ENCODE measurements at places on chromosomes 7 and 10.

DNA sequence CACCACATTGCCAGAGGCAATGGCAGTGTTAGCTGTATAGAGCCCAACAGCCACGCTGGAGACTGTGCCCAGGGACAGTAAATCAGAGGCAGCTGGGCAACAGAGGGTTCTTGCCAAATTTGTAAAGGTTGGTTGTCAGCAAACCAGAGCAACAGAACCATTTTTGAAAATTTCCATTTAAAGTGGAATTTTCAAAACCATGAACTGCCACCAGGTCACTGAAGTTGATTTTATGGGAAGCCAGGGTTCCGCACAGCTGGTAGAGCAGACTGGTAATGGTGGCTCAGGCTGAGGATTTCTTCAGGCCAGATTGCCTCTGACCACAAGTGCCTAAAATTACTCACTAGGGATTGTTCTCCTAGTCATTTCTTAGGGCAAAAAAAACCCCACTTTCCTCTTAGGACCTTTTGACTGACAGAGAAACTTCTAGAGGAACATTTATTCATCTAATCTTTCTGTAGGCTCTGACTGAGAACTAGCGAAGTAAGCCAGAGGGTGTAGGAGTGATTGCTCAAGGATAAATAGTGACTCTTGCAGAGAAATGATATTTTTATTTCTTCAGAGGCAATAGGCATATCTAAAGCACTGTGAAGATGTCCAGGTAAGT is 342.4 kb downstream of the BBS9 start:
- DNase-seq: no peak

DNA sequence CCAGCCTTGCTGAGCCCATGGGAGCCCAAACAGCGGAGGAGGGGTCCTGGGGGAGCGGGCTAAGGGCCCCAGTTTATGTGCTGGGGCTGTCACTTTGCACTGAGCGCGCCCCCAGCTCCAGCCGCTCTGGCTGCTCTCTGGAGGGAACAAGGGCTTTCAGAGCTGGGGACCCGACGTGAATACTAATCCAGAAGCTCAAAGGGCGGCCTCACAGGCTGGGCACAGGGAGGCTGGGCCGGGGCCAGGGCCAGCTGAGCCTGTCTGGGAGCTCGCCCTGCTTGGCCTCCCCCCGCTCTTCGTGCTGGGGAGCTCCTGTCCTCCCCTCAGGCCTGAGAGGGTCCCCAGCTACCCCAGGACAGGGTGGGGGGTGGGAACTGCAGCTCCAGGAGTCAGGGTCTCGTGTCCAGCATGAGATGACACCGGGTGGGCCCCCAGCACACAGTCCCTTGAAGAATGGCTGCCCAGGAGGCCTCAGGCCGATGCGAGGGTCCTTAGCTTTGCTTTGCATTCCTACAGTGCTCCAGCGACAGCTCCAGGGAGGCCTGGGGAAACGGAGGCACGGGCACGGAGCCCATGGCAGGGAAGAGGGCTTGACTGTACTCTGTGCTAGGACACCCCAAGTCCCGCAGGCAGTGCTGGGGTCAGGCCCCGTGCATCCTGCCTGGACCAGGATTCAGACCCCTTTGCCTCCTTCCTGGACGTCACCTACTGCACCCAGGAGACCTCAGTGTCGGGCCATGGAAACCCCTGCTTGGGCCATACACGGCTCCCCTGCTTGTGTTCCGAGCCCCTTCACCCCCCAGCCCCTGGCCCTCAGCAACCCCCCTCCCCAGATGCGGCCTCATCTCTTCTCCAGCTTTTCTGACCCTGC is 5.8 kb upstream of the AMZ1 start:
- DNase-seq: no peak

GRCh38 chr10:1539216-1539615 is 198.1 kb downstream of the ADARB2 start:
- no peak for DNase-seq

DNA sequence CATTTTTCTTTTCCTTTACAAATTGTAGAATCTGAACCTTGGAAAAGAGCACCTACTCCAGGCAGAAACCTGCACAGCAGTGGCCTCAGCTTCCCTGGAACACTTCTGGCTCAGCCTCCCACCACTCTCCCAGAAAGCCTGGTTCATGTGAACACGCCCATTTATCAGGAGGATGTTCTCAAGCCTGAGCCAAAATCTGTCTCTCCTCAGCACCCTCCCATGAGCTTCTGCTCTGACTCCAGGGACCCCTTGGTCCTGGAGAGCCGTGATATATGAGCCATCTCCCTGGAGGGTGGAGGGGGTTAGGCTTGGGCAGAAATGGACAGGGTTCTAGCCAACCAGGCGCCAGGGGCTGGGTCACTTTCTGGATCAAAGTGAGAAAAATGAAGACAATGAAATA is 10.1 kb downstream of the GDF2 start:
- DNase-seq: no peak

DNA sequence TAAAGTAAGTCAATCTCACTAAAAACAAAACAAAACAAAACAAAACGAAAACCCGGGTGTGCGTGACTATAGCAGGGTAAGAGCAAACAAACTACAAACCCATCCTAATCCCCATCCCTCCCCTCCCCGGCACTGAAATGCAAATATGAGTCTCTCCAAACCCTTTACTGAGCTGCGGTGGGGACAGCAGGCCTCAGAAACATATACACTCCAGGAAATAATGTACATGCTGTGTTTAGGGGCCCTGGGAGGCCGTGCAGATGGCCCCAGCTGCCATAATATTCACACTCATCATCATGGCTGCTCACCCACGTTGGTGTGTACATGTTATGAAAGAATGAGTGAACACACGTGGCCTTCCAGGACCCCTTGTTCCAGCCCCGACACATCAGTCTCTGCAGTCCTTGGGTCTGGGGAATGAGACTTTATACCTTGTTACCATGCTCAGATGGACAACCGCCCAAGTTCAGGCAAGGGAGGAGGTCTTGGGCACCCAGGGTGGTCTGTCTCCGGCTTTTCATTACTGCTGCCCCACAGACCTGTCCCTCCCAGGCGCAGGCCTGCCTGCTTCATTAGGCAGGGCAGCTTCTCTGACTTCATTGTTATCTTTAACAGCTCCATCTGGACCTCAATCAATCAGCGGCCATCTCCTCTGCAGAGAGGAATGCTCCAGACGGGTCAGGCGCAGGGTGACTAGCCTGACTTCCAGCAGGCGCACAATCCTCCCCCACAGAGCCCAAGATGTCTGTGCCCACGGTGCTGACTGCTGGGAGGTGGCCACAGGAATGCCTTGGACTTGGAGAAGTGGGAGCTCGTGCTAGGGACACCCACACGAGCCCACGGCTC is 20.6 kb downstream of the HSPA12A start:
- no peak for DNase-seq

DNA sequence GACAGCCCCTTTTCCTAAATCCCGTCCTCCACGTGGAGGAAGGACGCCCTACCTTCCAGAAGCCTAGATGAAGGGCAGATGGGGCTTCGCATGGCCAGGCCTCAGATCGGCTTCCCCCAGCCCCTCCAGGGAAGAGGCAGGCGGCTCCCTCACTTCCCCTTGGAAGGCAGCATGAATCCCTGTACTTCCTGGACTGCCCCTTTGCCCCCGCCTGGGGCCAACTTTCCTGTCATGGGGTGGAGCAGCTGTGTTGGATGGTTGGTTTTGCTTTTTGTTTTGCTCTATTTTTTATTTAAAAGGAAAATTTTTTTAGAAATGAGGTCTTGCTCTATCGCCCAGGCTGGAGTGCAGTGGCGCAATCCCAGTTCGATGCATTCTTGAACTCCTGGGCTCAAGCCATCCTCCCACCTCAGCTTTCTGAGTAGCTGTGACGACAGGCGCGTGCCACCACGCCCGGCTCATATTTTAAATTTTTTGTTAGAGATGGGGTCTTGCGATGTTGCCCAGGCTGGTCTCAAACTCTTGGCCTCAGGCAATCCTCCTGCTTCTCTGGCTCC is 27.2 kb downstream of the GTF2IRD1 start:
- DNase-seq: no peak

GRCh38 chr7:50662041-50662694 is 97.0 kb upstream of the DDC start:
- no peak for DNase-seq

DNA sequence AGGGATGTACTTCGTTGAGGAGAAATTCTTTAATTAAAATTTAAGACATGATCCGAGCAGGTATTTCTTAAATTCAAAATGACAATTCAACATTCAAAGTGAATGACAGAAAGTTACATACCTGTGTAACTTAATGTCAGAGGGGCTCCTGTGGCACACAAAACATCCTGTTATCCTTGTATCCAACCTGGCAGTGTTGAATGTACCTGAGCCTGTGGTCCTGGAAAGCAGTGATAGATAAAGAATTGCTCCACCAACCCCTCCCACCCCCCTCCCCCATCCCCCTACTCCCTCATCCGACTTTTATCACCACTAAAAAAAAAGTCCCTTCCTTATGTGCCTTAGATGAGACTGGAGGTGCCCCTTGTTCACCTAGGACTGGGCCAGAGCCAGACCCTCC is 119.4 kb upstream of the ADCY1 start:
- no peak for DNase-seq

- DNase-seq: no peak
Measured at GRCh38 chr10:127911218-127911866, 4.4 kb downstream of the PTPRE start.

- DNase-seq: no peak
Measured at GRCh38 chr10:20920061-20920460, 22.9 kb upstream of the NEBL start.

DNA sequence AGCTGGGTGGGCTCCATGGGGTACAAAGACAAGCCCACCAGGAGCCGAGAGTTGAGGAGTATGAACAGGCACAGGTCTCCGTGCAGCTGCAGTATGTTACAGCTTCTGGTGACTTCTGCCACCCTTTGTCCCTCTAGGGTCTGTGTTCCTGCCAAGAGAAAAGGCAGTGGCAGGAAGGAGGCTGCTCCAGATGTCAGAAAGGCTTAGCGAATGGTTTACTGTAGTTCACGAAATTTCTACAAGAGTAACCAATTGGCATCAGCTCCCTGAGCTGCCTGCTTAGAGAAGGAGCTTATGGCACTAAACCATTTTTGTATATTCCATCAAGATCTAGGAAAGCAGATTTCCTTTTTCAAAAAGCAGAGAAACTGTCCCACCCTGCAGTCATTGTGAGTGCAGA is 48.2 kb upstream of the TMEM72 start:
- no peak for DNase-seq

GRCh38 chr10:44368637-44369036 is 16.3 kb downstream of the CXCL12 start:
- no peak for DNase-seq

DNA sequence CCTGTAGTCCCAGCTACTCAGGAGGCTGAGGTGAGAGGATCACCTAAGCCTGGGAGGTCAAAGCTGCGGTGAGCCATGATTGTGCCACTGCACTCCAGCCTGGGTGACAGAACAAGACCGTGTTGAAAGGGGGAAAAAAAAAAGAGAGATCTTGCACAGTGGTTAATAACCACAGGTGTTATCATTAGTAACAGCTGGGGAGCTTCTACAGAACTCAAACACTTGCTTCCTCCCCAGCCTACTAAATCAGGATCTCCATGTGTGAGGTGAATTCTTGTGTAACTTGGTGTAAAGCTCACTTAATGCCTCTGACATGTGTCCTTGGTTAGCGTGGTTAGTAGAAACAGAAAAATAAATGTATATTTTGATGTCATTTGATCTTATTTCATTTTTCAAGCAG is 43.9 kb upstream of the BMS1 start:
- no peak for DNase-seq

DNA sequence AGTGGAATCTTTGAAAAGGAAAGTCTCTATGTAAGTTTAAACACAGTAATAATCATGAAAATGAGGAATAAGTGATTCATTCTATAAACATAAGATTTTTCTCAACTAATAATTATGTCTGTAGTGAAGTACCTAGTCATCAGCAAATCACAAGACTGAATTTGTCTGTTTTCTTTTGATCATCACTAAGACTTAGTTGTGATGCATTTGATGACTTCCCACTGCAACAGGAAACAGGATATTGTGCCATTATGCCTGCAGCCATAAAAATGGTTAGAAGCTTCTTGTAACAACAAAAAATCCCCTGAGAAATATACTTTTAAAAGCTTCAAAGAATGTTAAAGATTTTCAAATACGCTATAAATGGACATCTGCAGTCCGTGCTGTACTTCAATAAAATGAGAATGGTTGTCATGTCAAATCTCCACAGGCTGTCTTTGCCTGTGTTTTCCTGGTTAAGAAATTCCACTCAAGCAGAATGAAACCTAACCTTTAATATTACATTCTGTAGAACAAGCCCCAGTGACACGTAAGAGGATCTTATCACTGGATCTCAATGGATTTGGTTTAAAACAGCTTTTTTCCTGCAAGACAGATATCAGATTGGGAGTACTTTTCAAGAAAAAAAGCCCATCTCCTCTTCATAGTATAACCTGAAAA is 1262.3 kb upstream of the PHF14 start:
- DNase-seq: no peak

DNA sequence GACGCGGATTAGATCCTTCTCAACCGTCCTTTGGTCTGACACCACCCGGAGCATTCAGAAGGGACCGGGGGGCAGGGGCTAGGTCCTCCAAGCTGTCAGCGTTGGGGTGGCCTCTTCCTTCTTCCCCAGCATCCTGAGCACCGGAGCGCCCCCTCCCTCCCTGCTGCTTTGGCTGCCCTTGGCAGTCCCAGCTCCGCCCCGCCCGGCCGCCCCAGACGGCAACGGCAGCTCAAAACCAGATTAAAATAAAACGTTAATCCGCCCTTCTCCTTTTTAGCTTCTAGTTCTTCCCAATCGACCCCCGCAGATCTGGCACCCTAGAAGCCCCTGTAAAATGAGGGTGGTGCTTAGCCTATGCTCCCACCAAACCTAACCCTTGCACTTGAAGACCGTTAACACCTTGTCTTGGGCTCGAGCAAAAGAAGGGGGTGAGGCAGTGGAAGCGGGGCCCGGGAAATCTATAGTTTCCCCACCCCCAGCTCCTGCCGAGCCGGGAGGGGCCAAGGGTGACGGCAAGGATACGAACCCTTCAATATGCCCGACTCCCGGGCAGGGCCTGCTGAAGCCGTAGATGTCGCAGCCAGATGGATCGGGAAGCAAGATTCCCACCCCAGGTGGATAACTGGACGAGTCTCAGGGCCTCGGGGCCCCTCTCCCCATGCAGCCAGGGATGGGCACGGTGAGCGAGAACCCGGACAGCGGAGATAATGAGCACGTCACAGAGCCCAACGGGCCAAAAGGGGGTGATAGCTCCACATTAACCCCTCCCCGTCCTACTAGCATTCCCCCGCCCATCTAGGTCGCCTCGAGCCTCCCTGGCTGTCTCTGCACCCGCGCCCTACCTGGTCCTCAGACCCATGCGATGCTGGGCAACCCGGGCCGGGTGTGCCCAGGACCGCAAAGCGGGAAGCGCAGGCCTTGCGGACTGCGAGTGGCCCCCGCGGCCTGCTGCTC is 169.7 kb downstream of the NRF1 start:
- no peak for DNase-seq
